Mammary microvascular endothelial cell (primary cell): ENCODE measurements at places on chromosomes 16 and 17. TPM values are rescaled to one million over a fixed set of nuclear protein-coding genes. Genes with fewer than 3 reads are reported as not detected.

Gene NHLRC4
- total RNA-seq, result 0.59 and 0.67 TPM in 2 replicates

Gene ABI3
- 71.1 and 73.1 TPM in 2 replicates for total RNA-seq

Gene HSD11B2
- not detected in 2 replicates for total RNA-seq

Gene KRTAP2-3
- not detected in 2 replicates for total RNA-seq

Gene OR1A1
- not detected in 2 replicates for total RNA-seq

Gene ODAD4
- total RNA-seq, result not detected in 2 replicates

Gene ATP2A3
- 0.49 and 0.53 TPM in 2 replicates for total RNA-seq

Gene NPTX1
- total RNA-seq, result 0.15 and 0.33 TPM in 2 replicates

Gene TMIGD1
- not detected in 2 replicates for total RNA-seq

Gene IL17C
- 0.79 TPM in 1 of 2 replicates, not detected in the other for total RNA-seq

Gene SPATA32
- not detected in 2 replicates for total RNA-seq

Gene VAT1L
- total RNA-seq, result 5.1 and 5.5 TPM in 2 replicates

Gene CANT1
- total RNA-seq, result 54.8 and 62.7 TPM in 2 replicates

Gene PFN1
- total RNA-seq, result 1,622 and 1,639 TPM in 2 replicates

Gene HEATR3
- total RNA-seq, result 17.3 and 20.6 TPM in 2 replicates

Gene CD300A
- not detected in 2 replicates for total RNA-seq

Gene KCNH4
- total RNA-seq, result 0.07 and 0.15 TPM in 2 replicates

Gene WSCD1
- 15.4 and 18.1 TPM in 2 replicates for total RNA-seq

Gene CLEC3A
- total RNA-seq, result not detected in 2 replicates

Gene TBC1D3E
- 0.89 TPM in 1 of 2 replicates, not detected in the other for total RNA-seq

Gene C16orf54
- not detected in 2 replicates for total RNA-seq

Gene VPS35L
- 54.4 and 58.5 TPM in 2 replicates for total RNA-seq

Gene ORC6
- 17.6 and 22.5 TPM in 2 replicates for total RNA-seq

Gene RND2
- under 0.01 and 0.20 TPM in 2 replicates for total RNA-seq

Gene EMP2
- 15.8 and 17.7 TPM in 2 replicates for total RNA-seq

Gene TPSAB1
- total RNA-seq, result not detected in 2 replicates

Gene TNFRSF17
- total RNA-seq, result not detected in 2 replicates

Gene CA5A
- total RNA-seq, result not detected in 2 replicates

Gene ENPP7
- total RNA-seq, result not detected in 2 replicates

Gene C17orf100
- 0.07 and 0.59 TPM in 2 replicates for total RNA-seq

Gene KRTAP9-2
- total RNA-seq, result not detected in 2 replicates

Gene GJD3
- total RNA-seq, result 4.2 TPM in 1 of 2 replicates, not detected in the other

Gene UNK
- total RNA-seq, result 15.8 and 24.3 TPM in 2 replicates

Gene GPR179
- not detected in 2 replicates for total RNA-seq

Gene MT1F
- total RNA-seq, result 2.0 and 2.9 TPM in 2 replicates

Gene PIK3R5
- total RNA-seq, result not detected in 2 replicates

Gene CIAO3
- 25.8 and 30.2 TPM in 2 replicates for total RNA-seq

Gene CDH16
- total RNA-seq, result not detected in 2 replicates
